ENCODE measurements at places on chromosomes 11 and 22.
A peak's percentile ranks its signal among the peaks of the same experiment; 100 is the strongest.

GRCh38 chr22:38401336-38402084 is 53.5 kb downstream of the KCNJ4 start:
- DNase-seq: no peak

DNA sequence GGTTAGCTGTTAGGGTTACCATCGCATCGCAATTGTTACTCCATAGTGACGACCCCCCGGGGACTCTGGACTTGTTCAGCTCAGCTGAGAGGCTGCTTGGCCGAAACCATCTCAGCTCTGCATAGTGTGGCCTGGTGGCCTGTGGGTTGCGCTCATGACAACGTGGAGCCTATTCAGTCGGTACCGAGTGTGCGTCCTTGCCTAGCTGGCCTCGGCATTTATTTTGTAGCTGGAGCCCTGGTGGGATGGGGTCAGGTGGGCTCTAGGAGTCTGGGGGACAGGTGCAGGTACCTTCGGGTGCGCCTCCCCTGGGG is 13.5 kb downstream of the LRP5 start:
- no peak for DNase-seq

GRCh38 chr11:103035791-103036434 is 56.0 kb downstream of the DCUN1D5 start:
- no peak for DNase-seq

DNA sequence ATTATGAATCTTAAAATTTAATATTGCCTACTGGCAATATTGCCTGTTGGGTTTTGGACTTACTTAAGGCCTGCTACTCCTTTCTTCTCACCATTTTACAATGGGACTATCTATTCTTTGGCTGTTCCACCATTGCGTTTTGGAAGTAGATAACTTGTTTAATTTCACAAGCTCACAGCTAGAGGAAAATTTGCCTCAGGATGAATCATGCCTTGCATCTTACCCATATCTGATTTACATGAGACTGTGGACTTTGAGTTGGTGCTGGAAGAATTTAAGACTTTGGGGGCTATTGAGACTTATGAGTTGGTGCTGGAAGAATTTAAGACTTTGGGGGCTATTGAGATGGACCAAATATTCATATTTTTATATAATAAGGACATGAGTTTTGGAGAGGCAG is 662.6 kb downstream of the METTL15 start:
- DNase-seq: no peak

- DNase-seq: no peak
Observed at GRCh38 chr22:19965771-19966709, 24.4 kb upstream of the TXNRD2 start.

DNA sequence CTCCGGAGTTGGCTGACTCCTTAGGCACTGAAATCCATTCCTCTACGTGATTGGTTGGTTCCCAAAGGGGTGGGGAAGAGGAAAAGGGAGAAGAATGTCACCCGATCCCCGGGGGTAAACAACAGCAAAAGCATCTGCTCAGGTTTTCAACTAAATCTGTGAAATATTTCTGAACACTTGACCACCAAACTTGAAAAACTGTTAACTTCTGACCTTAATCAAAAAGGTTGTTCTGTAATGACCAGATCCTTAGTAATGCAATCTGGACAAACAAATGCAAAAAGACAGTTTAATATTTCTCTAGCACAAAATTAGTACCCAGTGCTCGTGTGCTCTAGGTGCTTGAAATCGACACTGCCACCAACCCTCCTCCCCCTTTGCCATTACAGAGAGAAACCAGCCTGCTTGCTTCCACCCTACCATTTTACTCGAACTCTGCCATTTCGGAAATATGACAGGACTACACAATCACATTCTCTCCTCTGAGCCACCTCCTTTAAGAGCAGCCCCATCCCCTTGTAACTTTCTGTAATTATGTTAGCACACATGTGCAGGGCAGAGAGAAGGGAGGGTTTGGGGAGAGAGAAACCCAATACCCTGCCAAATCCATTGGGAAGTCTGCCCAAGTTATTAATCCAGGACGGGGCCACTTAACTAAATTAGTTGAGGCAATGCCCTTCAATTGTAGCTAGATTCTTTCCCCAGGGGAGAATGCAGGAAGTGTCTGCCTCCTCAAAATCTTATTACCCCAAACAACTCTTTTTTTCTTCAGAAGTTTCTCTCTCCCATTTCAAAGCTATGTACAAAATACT is 113.8 kb downstream of the RBFOX2 start:
- DNase-seq: no peak

GRCh38 chr11:134951305-134951700 is 539.3 kb upstream of the B3GAT1 start:
- DNase-seq: no peak

DNA sequence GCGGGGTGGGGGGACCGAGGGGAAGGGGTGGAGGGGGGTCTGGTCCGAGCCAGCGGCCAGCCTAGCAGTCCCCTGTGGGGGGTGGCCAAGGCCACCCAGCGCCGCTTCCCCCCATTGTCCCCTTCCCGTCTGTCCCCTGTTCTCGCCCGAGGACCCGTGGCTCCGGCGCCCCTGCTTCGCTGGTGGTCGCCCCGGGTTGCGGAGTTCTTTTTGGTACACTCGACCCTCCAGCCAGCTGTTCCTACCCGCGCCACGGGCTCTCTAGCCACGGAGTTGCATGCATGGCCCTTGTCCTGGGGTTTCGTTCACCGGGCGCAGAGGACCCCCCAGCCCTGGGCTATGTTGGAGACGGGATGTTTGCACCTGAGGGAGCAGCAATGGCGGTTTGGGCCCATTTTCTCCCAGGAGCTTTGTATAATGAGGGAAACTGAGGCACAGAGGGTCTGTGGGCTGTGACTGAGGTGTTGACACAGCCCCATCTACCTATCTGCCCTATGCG is 489 bp downstream of the RNF214 start:
- DNase-seq: no peak

DNA sequence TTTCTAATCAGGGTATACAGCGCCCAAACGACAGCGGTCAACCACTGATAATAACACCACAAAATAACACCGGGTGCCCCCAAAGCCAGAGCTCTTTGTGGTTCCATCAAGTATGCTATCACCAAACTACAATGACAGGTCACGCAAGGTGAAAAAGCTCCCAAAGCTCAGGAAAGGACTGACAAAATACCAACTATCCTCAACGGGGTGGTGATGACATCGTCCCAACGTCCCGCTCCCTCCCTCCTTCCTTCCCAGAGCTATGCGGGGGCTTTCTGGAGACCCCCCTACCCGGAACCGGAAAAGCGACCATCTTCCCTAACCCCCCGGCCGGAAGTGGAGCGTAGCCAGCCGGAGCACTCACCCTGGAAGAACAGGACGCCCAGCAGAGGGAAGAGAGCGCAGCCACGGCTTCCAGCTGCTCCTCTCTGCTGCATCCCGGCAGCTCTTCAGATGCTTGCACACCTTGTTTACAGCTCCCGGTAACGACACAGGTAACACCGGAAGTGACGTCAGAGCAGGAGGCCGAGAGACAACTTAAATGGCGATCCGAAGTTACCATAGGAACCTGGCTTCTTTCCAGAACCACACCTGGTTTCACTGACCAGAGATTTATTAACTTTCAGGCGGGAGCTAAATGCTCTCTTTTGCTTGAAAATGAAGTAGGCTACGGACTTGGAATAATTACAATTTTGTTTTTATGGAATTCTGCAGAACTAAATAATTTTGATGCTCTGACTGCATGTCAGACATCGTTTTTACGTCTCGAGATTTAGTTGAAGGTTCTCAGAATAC is at the start of gene MPZL3:
Gene MPZL3, minus strand, starts transcription at position 508 of the 795 bp plus-strand sequence. Its CDS starts 71 bp downstream, at position 437.
- peak; percentile 75 for DNase-seq

DNA sequence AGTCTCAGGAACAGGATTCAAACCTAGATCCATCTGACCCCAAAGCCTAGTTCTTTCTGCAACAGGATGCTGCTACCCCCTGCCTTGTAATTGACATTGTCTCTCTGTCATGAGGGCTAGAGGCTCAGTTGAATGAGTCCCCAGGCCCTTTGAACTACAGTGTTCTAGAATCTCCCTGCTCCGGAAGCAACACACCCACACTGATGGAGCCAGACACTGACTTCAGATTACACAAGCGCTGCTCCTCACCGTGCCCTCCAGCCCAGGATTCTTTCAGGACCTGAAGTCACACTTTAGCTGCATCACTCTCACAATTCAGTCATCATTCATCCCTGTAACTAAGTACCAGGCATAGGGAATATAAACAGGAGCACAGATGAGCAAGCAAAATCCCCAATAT is 69.6 kb downstream of the RAB30 start:
- no peak for DNase-seq

DNA sequence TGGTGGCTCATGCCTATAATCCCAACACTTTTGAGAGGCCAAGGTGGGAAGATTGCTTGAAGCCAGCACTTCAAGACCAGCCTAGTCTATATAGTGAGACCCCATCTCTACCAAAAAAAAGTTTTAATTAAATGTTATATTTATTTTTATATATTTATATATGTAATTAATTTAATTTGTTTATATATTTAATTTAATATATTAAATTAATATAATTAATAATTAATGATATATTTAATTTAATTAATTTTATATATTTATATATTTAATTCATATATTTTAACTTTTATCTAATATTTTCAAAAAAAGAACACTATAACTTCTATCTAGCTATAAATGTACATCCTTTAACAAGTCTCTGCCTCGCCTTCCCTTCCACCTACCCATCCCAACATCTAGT is 104.8 kb downstream of the PAX6 start:
- no peak for DNase-seq

DNA sequence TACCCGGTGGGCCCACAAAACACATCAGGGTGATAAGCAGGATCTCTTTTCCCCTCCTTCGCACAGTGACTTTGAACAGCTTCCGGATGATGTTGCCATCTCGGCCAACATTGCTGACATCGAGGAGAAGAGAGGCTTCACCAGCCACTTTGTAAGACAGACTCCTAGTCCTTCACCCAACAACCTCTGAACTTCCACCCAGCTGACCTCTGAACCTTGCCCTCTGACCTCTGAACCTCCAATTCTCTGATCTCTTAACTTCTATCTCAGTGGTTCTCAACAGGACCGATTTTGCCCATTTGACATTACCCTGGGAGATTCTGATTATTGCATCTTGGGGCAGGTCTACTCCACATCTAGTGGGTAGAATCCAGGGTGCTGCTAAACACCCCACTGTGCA is 3.2 kb downstream of the NCF4 start:
- no peak for DNase-seq

DNA sequence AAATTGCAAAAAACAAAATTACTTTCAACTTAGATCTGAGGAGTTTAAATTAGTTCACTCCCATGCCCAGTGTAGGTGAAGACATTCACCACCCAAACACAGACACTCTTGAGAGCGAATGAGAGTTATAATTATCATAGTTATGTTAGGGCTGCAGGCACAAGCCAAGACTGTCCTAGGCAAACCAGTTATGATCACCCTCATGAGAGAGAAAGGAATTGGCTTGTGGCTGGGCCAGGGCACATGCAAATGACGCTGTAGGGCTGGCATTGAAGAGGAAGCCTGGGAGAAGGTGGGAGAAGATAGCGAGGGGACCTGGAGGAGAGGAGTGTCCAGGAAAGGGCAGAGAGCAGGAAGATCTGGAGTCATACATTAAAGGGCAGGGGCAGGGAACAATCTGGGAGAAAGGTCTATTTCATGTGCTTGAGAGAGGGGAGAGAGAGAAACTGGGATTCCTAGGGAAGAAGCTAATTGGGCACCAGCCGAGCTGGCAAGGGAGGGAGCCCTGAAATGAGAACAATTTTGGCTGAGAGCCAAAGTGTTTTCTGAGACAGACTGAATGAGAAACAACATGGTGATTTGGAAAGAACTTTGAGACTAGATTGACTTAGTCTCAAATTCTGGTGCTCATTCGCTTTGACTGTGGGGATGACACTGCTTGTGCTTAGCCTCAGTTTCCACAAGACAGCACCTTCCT is 279.9 kb downstream of the KIRREL3 start:
- no peak for DNase-seq

DNA sequence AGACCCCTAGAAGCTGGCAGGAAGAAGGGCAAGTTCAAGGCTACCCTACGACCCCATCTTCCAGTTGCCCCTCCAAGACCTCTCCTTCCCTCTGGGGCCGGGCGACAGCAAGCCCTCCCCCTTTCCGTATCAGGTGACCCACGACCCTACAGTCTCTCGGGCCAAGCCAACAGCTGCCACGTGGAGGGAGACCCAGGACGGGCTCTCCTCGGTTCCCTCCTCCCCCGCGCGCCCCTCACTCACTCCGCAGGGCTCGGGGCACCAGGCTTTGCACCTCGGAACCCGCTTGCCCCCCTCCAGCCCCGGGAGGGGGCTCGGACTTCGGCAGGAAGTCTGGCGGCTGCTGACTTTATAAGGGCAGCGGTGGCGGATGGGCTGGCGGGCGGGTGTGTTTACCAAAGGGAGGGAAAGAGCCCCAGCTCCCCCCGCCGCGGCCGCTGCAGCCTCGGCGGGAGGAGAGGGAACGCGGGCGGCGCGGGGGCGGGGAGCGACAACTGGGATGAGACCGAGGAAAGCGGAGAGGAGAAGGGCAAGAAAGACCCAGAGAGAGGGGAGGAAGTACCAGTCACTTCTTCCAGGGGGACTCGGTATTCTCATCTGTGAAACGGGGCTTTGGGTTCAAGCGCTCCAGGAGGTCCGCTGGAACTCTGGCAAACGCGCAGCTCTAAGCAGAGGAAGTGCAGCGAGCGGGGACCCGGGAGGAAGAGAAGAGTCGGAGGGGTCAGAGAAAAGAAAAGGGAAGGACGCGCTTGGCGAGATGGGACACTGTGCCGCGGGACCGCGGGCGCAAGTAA is 767 bp downstream of the SLC43A1 start:
- peak; percentile 40 for DNase-seq

DNA sequence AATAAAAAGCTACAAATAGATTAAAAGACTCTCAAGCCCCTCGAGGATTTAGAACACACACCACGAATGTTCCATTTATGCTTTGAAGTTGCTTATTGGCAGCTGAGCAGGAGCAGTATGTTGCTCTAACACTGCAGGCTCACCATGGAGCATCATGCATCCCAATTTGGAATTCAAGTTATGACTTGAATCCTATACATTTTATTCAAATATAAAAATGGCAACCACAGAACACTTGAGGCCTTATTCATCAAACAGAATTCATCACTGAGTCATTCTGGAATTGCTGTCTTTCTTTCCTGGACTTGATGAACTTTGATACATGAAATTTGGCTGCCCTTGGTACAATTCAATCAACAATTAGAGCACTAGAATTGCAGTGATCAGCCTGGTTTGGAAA is 24.5 kb upstream of the BLID start:
- no peak for DNase-seq

DNA sequence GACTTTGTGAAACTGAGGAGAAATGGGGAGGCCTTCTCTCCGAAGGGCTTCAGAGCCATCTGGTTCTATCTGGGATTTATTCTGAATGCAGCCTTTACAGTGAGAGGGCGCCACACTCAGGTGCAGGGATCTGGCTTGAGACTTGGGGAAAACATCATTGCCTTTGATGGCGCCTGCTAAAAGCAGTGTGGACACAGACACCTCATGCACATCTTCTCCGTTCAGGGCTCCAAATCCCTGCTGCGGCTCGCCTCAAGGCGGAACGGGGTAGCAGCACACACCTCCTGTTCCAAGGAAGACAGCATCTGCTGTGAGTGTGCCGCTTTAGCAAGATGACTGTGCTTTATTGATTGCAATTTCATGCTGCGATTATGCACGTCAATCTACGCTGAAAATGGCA is 37.1 kb upstream of the OLFML1 start:
- no peak for DNase-seq

GRCh38 chr11:58617976-58618557 is 4.4 kb upstream of the CNTF start:
- no peak for DNase-seq
